ENCODE measurements at places on chromosomes 6 and 20.

DNA sequence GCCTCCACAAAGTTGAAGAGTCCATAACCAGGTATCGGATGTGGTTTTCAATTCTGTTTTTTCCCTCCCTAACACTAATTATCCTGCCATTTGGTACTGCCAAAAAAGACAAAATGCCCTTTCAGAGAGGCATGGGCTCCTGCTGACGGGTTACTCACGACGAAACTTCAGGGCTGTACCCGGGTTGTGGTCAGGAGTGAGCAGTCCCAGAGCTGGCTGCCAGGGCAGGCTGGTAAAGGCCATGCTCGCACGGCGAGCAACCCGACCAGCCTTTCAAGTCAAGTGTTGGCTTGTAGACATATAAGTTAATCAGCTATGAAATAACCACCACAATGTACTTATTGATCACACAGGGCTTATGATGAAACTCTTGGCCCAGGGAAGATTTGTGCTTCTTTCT is 152.5 kb downstream of the FOXC1 start:
- DNase-seq: no peak

DNA sequence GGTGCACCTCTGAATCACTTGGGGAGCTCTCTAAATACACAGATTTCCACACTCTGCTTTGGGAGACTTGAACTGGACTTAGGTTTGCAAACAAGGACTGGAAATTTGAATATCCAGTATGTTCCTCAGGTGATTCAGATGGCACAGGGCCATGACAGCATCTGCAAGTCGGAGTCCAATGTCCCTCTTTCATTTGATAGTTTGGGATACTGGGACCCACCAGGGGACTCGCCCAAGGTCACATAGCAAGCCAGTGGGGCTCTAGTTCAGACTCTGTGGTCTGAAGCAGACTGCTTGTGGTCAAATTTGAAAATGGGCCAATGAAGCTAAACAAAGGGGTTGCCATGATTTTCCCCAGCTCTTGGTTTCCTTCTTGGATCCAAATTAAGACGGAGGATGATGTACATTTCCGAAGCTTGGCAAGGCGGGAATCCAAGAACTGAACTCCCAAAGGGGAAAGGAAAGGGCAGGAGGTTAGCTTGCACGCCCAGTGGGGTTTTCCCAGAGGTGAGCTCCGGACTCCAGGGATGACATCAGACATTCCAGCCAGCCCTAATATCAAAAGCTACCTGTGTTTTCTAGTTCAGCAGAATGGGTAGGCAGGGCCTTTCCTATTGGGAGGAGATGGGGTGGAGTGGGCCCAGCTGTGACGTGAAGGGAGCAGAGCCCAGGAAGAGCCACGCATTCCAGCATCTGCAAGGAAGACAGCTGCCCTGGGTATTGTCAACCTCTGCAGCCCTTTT is 3.4 kb upstream of the SYS1 start:
- DNase-seq: no peak

GRCh38 chr6:133301835-133302234 is 60.7 kb downstream of the EYA4 start:
- DNase-seq: no peak

- DNase-seq: peak; percentile 17
Measured at GRCh38 chr6:146200176-146200575, 171.3 kb downstream of the GRM1 start.

DNA sequence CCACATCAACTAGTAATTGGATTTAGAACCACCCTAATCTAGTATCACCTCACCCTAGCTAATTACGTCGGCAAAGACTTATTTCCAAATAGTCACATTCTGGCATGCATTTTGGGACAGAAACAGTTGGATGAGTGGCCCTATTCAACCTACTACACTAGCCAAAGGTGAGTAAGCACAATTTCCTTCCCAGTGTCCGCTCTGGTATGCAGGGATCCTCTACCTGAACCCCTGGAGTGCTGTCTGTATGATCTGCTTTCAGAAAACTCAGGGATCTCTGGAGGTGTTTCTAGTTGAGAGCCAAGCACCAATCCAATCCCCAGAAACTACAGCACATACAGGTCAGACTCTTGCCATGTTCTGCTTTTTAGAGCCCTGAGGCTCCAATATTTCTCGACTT is 717.4 kb upstream of the MANEA start:
- DNase-seq: no peak

GRCh38 chr6:5851261-5851757 is 155.4 kb downstream of the NRN1 start:
- DNase-seq: no peak

DNA sequence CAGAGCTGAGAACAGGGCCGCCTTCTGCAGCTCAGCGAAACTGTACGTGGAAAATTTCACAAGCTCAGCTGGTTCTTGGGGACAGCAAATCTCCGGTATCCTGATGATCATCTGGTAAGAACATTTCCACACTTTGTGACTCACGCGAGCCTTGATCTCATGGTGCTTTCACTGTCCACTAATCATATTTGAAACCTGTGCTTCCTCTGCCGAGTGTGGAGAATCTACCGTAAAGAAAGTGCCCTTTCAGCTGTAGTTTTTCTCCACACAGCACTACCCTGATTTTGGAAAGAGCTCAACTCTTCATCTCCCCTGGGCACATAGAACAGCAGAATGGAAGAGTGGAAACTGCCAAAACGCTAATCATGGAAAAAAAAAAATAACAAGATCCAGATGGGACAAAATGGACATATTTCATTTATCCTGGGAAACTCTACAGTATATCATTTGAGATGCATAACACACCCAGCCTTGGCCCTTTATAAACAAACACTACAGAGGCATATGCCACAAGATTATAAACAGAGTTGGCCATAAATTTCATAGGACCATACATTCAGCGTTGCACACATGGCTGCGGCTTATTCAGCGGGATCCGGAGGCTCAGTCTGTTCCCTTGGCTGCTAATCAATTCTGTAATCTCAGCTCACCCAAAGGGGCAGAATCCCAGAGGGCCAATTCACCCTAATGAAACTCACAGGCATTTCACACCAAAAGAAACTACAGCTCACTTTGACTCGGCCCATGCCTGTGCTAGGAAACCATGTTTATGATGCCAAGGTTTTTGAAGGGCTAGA is 434.5 kb downstream of the HDGFL1 start:
- DNase-seq: peak; percentile 54

- no peak for DNase-seq
Measured at GRCh38 chr6:139367810-139368351, 6.6 kb downstream of the CITED2 start.

DNA sequence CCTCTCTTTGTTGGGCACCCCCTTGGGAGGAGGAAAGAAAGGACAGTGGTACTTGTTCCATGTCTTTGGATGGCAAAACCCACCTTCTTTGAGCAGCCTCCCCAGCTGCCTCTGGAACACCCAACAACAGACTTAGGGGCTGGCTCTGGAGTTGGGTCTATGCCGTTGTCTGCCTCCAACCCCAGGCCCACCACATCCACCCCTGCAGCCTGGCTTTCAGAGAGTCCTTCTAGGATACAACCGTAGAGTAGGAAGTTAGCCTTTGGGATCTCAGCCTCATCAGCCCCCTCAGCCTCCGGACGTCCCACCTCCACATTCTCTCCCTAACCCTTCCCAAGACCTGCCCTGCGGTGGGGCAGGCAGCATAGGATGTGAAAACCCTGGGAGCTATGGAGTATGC is 36.4 kb downstream of the FOXP4 start:
- no peak for DNase-seq

GRCh38 chr20:50077818-50078601 is 34.9 kb downstream of the UBE2V1 start:
- DNase-seq: no peak

DNA sequence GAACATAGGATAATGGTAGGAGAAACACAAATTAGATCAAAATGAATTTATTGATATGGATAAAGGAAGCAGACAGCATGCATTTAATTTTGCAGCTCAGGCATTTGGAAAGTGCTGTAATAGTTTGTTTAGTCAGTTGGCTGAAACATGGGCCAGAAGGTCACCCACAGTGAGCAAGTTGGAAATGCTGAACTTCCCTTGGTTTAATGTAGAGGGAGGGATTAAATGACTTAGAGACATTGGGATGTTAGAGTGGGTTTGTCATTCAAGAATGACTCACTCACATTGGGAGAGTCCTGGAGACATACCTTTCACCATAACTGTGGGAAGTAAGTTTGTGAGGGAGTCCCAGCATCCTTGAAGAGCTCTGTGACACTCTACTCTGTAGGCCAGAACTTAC is 231.5 kb upstream of the PLCB4 start:
- DNase-seq: no peak

DNA sequence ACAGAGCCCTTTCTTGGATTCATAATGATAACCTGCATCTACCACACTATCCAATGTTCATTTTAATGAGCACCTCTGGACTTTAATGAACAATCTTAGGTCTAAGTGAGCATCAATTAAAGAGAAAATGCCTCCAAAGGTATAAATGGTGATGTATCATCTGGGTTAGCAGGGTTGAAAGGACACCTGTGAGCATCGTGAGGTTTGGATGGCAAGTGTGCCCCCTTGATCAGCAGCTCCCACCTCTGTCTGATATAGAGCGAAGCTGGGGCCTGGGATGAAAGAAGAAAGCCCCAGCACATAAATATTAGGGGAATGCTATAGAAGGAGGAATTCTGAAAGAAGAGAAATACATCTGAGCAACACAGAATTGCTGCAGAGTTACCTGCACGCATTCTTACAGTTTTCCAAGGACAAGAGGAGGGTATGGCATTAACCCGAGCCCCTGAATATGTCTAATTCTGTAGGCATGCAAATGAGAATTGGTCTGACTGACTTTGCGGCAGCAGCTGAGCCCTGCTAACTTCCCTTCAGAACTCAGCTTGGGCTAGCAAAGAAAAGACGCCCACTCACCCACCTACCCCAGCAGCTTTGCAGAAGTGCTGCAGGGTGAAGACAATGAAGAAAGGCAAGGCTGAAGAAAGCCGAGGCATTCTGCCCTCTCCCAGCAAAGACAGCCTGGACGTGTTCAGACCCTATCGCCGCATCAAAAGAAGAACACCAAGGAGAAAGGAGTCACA is 136.2 kb downstream of the GMPR start:
- DNase-seq: no peak

- no peak for DNase-seq
Measured at GRCh38 chr6:149049230-149049629, 268.3 kb upstream of the TAB2 start.

GRCh38 chr20:3910853-3911252 is 21.7 kb downstream of the PANK2 start:
- DNase-seq: no peak

GRCh38 chr20:38303908-38304379 is at the start of gene BPI:
Gene BPI (plus strand): TSS chr20:38304156. CDS start chr20:38304224, 68 bp downstream.
- no peak for DNase-seq

GRCh38 chr6:27582928-27583725 is 110.2 kb upstream of the ZNF184 start:
- DNase-seq: no peak

DNA sequence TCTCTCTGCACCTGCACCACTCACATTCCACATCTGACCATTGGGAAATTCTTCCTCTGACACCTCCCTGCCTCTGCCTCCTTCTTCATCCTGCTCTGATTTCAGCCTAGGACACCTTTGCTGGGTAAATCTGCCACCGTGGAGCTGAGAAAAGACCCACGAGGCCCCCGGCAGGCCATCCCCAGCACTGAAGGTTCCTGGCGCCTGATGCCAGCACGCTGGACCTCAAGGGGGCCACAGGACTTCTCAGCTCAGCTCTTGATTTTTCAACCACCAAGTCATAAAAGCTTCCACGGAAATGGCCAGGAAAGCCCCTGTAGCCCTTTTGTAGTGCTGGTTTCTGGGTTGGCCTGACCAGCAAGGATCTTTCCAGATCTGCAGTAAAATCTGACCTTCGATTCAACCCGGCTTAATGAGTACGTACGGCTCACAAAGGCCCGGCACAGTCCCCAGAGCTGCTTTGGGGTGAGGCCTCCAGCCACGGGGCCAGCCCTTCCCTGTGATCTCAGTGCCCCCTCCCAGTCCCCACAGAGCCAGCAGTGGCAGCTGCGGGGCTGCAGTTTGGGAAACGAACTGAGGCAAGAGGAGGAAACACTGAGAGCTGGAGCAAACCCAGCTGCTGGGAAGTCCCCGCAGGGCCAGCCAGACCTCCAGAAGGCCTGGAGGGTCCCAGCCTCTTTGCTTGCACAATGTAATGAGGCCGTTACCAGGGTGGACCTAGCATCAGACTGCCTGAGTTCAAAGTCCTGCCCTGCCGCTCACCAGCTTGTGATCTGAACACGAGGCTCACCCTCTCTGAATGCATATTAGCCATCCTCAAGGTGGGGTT is 157.5 kb downstream of the BMP7 start:
- DNase-seq: no peak

- DNase-seq: no peak
Measured at GRCh38 chr6:166515072-166515810, 71.2 kb downstream of the RAMACL start.

DNA sequence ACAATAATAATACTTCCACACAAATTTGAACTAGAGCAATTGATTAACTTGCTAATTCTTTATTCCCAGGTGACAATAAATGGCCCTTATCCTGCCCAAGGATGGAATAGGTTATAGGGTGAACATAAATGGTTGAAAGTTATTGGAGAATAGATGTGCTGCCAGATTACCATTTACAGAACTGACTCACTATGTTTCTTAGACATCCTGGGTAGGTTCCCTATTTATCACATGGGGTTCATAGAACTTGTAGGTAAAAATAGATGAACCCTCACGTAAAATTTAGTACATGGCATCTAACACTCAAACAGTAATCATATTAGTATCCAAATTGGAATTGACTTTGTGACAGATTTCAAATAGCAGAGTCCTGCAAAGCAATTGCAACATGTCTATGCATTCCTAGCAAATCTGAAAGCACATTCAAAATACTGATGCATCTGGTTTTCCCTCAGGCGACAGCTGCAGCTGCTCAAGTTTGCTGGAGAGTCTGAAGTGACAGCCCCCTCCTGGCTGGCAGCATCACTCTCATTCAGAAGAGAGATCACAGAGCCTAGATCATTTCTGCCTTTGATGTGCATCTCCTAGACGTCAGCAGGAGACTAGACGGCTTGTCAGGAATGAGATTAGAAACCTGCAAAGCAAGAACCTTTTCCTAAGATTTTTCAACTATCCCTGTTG is 80.2 kb upstream of the RNF217 start:
- DNase-seq: no peak

GRCh38 chr6:43979525-43979924 is 147.7 kb downstream of the MRPL14 start:
- no peak for DNase-seq

DNA sequence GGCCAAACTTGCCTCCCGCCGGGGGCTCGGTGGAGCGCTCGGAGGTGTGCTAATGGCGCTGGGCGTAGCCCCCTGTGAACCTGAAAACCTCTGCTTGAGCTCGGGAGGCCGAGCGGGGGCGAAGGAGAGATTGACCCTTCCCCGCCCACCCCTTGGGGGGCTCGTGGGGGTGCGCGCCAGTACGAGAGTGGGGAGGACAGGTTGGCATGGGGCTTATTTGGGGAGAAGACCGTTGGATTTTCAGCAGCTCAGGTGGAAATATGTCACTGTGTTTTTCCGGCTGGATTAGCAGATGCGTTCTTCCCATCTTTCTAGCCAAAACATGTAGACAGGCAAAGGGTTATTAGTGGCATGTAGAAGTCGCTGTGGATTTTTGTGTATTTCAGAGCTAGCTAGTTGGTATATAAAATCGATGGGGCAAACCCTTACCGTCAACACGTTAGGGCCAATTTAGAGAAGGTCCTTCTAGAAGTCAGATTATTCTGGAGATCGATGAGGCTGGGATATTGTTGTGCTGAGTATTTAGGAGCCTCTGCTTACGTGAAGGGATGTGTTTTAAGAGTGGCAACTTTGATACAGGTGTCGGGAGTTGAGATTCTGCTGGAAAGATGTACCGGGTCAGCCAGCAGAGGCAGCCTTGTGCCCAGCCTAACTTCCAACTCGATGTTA is 525 bp downstream of the NCOA7 start:
- peak; percentile 61 for DNase-seq

All from cerebellar nuclear complex (tissue), 1 donor.